Heart left ventricle (tissue), 16 donors: ENCODE measurements at places on chromosomes 4 and X. TPM values are rescaled to one million over a fixed set of nuclear protein-coding genes. Genes with fewer than 3 reads are reported as not detected.

Gene CD99
- total RNA-seq = 362 TPM

Gene RGN
- total RNA-seq = 15.3 TPM

Gene MAOA
- 53.5 TPM for total RNA-seq

Gene HMX1
- total RNA-seq = not detected

Gene AP1S2
- 138 TPM for total RNA-seq

Gene QDPR
- total RNA-seq = 54.2 TPM

Gene SPATA18
- 3.6 TPM for total RNA-seq

Gene ARSH
- not detected for total RNA-seq

Gene SATL1
- not detected for total RNA-seq

Gene SMARCA5
- total RNA-seq = 35.4 TPM

Gene RCHY1
- total RNA-seq = 41.9 TPM

Gene GLA
- 7.6 TPM for total RNA-seq

Gene AMOT
- 6.0 TPM for total RNA-seq

Gene MAGEA1
- not detected for total RNA-seq

Gene IQCM
- not detected for total RNA-seq

Gene BEND2
- total RNA-seq = 0.21 TPM

Gene FAM184B
- not detected for total RNA-seq

Gene GLRA3
- not detected for total RNA-seq

Gene TGIF2LX
- total RNA-seq = not detected

Gene ALB
- not detected for total RNA-seq

Gene SMIM10L2A
- total RNA-seq = 1.5 TPM

Gene FAM47E
- 3.7 TPM for total RNA-seq

Gene C4orf46
- 4.9 TPM for total RNA-seq

Gene MSX1
- 4.2 TPM for total RNA-seq

Gene FAM13A
- 15.2 TPM for total RNA-seq

Gene LCORL
- 5.8 TPM for total RNA-seq

Gene HTATSF1
- 54.8 TPM for total RNA-seq

Gene NLRP2B
- total RNA-seq = 0.09 TPM

Gene PPP1R2C
- total RNA-seq = not detected
